ENCODE measurements at places on chromosomes 12 and 14. TPM values are rescaled to one million over a fixed set of nuclear protein-coding genes. Genes with fewer than 3 reads are reported as not detected.
A peak's percentile ranks its signal among the peaks of the same experiment; 100 is the strongest.

DNA sequence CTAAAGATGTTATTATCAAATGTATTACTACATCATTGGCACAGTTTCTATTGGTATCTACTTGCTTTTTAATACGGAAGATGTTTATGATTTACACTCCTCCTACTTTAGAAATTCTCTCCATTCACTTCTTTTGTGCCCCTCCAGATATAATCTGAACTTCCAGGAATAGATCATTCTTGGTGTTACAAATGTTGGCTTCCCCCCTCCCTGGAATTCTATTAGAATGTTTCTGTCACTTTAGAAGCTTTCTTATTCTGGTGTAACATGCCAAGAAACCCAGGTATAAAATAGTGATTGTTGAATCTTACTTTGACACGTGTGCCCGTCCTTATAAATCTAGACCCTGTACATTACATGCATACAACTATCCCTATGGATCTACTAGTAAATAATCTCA lies 1.2 kb upstream of the WDR20 start:
- H3K36me3 ChIP-seq, result no peaks in the 10 kb centered on the region
- no peak for DNase-seq
- H3K27ac ChIP-seq, result peak overlapping the region; percentile 86
- H3K4me3 ChIP-seq, result peak overlapping the region; percentile 81
- H3K27me3 ChIP-seq, result no peaks in the 10 kb centered on the region

Gene B3GNT4
- total RNA-seq, result not detected

GRCh38 chr12:71183018-71183417 lies 25.2 kb upstream of the TSPAN8 start:
- H3K4me3 ChIP-seq, result no peak overlapping the region
- no peaks in the 10 kb centered on the region for H3K36me3 ChIP-seq
- H3K27ac ChIP-seq, result no peak overlapping the region
- no peaks in the 10 kb centered on the region for H3K27me3 ChIP-seq

Gene ATL1
- 15.9 TPM for total RNA-seq

Gene PRB2
- not detected for total RNA-seq

Gene HCAR3
- not detected for total RNA-seq

DNA sequence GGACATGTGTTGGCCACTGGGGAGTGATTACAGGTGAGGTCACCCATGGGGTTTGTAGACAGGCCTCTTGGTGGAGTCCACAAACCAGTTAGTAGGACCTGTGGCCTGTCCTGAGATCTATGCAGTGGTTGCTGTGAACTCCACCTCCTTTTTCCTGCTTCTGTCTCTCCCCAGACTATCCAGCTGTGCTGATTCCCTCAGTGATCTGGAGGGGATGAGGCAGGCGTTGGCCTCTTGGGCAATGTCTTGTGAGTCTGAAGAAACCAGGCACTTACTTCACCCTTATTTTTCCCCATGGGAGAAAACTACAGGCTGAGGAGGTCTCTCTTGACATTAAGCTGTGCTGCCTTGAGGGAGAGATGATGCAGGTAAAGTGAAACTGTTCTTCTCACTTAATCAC lies 257.2 kb upstream of the PRICKLE1 start:
- no peaks in the 10 kb centered on the region for H3K27me3 ChIP-seq
- no peaks in the 10 kb centered on the region for H3K36me3 ChIP-seq
- no peak overlapping the region for H3K4me3 ChIP-seq

DNA sequence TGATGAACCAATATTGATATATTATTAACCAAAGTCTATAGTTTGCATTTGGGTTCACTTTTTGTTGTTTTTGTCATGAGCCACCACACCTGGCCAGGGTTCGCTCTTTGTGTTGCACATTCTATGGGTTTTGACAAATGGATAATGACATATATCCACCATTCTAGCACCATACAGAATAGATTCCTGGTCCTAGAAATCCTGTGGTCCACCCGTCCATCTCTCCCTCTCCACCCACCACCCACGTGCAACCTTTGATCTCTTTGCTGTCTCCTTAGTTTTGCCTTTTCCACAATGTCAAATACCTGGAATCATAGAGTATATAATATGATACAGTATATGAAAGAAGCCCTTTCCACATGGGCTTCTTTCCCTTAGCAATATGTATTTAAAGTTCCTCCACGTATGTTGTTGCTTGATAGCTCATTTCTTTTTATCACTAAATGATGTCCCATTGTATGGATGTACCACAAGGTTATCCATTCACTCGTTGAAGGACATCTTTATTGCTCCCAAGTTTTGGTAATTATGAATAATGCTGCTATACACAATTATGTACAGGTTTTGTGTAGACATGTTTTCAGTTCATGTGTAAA lies 7.4 kb downstream of the RPL6 start:
- DNase-seq, result no peak
- H3K4me1 ChIP-seq, result no peaks in the 10 kb centered on the region
- no peak overlapping the region for H3K4me3 ChIP-seq
- no peaks in the 10 kb centered on the region for H3K27me3 ChIP-seq

Gene TSHR
- total RNA-seq, result not detected

GRCh38 chr12:65496617-65497016 lies 218.1 kb downstream of the MSRB3 start:
- H3K36me3 ChIP-seq, result no peaks in the 10 kb centered on the region
- H3K4me3 ChIP-seq, result no peak overlapping the region
- H3K27ac ChIP-seq, result no peak overlapping the region
- no peaks in the 10 kb centered on the region for H3K27me3 ChIP-seq

Gene KERA
- total RNA-seq, result not detected

- DNase-seq, result peak; percentile 71
- H3K27ac ChIP-seq, result peak overlapping the region; percentile 89
- no peaks in the 10 kb centered on the region for H3K36me3 ChIP-seq
- no peaks in the 10 kb centered on the region for H3K4me1 ChIP-seq
- H3K27me3 ChIP-seq, result no peaks in the 10 kb centered on the region
- H3K4me3 ChIP-seq, result peak overlapping the region; percentile 74
These were observed 895 bp downstream of the SLC7A8 start for GRCh38 chr14:23182372-23183157.

DNA sequence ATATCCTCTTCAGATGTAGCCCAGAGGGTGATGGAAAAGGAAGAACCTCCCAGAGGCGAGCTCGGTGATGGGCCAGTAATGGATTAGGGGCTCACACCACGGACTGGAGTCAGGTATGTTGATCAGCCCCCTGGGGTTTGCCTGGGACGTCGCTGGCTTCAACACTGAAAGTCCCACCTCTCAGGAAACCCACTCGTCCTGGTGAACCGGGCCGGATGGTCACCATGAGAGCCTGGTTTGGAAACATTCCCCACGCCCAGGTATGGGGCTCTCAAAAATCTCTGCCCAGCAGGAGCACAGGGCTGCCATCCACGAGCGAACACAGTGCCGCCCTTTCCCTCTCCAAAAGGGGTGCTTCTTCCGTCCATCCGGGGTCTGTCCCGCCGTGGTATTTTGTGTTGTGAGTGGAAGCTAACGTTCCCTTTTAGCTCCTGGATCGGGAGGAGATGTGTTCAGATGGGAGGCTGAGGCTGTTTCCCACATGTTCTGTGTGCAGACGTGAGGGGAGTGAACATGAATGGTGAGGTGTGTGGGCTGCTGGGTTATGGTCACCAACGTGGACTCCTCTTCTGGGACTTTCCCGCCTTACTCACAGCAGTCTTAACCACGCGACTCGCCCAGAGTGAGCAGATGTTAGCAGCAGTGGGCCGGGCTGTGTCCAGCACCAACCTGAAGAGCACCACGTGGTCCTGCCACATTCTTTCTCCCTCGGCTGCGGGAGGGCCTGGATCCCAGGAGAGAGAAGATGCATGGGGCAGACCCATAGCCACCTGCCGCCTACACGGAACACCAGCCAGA lies 139.2 kb downstream of the KIF26A start:
- H3K27ac ChIP-seq, result no peak overlapping the region
- H3K4me3 ChIP-seq, result no peak overlapping the region
- H3K27me3 ChIP-seq, result no peaks in the 10 kb centered on the region
- no peaks in the 10 kb centered on the region for H3K36me3 ChIP-seq

DNA sequence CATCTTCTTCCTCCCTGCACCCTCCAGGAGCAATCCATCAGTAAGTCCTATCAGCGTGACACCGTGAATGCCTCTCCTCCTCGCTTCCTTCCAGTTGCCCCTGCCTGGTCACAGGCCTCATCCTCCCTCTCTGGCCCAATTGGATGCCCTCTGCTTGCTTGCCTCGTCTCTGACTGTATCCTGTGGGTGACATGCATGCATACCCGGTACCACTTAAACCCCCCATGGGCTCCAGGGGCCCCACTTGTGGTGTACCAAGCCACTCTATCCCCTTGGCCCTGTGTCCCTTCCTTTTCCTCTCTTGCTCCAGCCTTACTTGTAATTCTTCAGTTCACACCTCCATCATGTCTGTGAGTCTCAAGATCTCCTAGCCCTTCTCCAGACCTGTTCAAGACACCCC lies 106.0 kb upstream of the RTL1 start:
- H3K4me3 ChIP-seq, result no peak overlapping the region
- DNase-seq, result peak; percentile 4
- H3K4me1 ChIP-seq, result no peaks in the 10 kb centered on the region
- H3K27me3 ChIP-seq, result no peaks in the 10 kb centered on the region
- H3K27ac ChIP-seq, result no peak overlapping the region

Gene CPNE6
- total RNA-seq, result not detected

GRCh38 chr14:93903342-93904184 lies 23.6 kb upstream of the FAM181A start:
- H3K36me3 ChIP-seq, result no peaks in the 10 kb centered on the region
- no peak overlapping the region for H3K27ac ChIP-seq
- no peak overlapping the region for H3K4me3 ChIP-seq
- H3K4me1 ChIP-seq, result no peaks in the 10 kb centered on the region

GRCh38 chr14:91220581-91221000 lies 23.9 kb downstream of the GPR68 start:
- peak overlapping the region; percentile 30 for H3K27ac ChIP-seq
- DNase-seq, result no peak

Gene GPR68
- total RNA-seq, result 0.98 TPM

- no peak for DNase-seq
- H3K27me3 ChIP-seq, result no peaks in the 10 kb centered on the region
- H3K36me3 ChIP-seq, result no peaks in the 10 kb centered on the region
- no peaks in the 10 kb centered on the region for H3K4me1 ChIP-seq
These were observed 130.7 kb downstream of the DIO2 start for GRCh38 chr14:80080601-80081000.

GRCh38 chr12:92445253-92446082 lies 257.3 kb upstream of the PLEKHG7 start:
- H3K36me3 ChIP-seq, result no peaks in the 10 kb centered on the region
- peaks cover 4% of the 10 kb centered on the region for H3K4me1 ChIP-seq
- H3K27ac ChIP-seq, result peak overlapping the region; percentile 58
- peak; percentile 34 for DNase-seq
- no peak overlapping the region for H3K4me3 ChIP-seq

Gene AQP6
- 0.35 TPM for total RNA-seq

DNA sequence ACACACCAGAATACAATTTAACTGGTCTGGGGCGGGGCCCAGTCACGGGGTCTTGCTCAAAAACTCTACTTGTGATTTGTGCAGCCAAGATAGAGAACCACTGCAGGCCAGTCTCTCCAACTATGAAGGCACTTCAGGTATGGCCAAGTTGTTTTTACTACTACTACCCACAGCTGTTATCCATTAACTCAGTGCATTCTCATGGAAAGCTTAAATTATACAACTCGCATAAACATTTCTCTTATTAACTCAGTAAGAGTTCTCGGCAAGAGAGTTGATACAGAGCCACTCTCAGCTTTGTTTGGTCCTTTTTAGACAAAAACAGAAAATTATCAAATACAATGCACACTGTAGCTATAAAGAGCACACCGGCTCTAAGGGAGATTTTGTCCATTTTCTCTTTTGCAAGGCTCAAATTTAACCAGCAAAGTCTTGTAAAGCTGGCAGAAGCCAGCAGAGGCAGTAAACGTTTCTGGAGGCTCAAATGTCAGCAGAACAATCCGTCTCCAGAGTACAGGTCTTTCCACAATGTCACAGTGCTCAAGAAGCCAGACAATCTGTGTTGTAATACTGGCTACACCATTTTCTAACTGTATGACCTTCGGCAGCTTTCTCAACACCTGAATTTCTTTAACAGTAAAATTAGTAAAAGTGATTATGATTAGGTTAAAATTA lies 85.9 kb downstream of the PTGER2 start:
- no peaks in the 10 kb centered on the region for H3K27me3 ChIP-seq
- H3K4me1 ChIP-seq, result peaks cover 11% of the 10 kb centered on the region
- H3K4me3 ChIP-seq, result no peak overlapping the region

GRCh38 chr14:94217116-94217515 lies 43.0 kb downstream of the PPP4R4 start:
- H3K4me1 ChIP-seq, result no peaks in the 10 kb centered on the region
- H3K36me3 ChIP-seq, result no peaks in the 10 kb centered on the region
- no peak for DNase-seq
- H3K4me3 ChIP-seq, result no peak overlapping the region
- H3K27me3 ChIP-seq, result no peaks in the 10 kb centered on the region

DNA sequence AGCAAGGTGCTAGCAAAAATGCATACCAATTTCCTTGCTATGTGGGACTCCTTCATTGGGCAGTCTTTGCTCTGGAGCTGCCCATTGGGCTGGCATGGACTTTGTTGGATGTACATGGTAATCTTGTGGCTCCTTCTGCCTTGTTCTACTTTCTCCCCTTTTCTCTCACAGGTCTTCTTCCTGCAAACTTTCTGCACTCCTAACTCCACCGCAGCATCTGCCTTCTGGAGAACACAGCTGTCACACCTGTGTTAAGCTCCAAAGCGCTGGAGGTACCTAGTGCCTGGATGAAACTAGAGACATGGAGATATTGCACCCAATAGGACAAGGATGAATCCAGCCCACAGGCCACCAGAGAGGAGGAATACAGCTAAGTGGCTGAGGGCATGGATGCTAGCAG lies 60.7 kb upstream of the CCND2 start:
- H3K27ac ChIP-seq, result no peak overlapping the region
- H3K36me3 ChIP-seq, result no peaks in the 10 kb centered on the region
- no peak overlapping the region for H3K4me3 ChIP-seq
- no peaks in the 10 kb centered on the region for H3K4me1 ChIP-seq
- H3K27me3 ChIP-seq, result no peaks in the 10 kb centered on the region

Gene EIF2B2
- 41.8 TPM for total RNA-seq

DNA sequence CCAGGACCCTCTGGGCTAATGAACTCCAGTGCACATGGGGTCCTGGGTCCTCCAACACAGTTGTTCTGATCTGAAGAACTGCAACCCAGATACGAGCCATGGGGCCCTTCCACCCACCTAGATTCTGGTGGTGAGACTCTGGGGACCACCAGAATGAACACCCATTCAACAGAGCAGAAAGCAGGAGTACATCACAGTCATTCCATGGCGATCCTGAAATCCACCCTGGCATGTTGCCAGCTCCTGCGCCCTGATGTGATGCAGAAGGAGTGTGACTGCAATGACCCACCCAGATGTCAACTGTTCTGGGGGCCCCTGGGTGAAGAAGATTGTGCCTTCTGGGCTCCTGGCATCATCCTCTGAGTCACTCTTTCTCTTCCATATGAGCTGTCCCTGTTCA lies 211.6 kb downstream of the KIF26A start:
- no peak overlapping the region for H3K27ac ChIP-seq
- no peaks in the 10 kb centered on the region for H3K27me3 ChIP-seq
- peak; percentile 2 for DNase-seq
- no peaks in the 10 kb centered on the region for H3K4me1 ChIP-seq
- no peak overlapping the region for H3K4me3 ChIP-seq

- peak overlapping the region; percentile 59 for H3K27ac ChIP-seq
- H3K36me3 ChIP-seq, result no peaks in the 10 kb centered on the region
- H3K27me3 ChIP-seq, result no peaks in the 10 kb centered on the region
These were observed 143.3 kb upstream of the AVPR1A start for GRCh38 chr12:63294327-63294632.

Gene AICDA
- total RNA-seq, result not detected

GRCh38 chr12:84038242-84038641 lies 874.4 kb downstream of the SLC6A15 start:
- no peak for DNase-seq
- no peaks in the 10 kb centered on the region for H3K27me3 ChIP-seq
- H3K27ac ChIP-seq, result no peak overlapping the region
- H3K4me3 ChIP-seq, result no peak overlapping the region
- no peaks in the 10 kb centered on the region for H3K36me3 ChIP-seq

Measured in uterus (tissue), 4 donors.